ENCODE measurements at places on chromosomes 7 and 10.

- no peak for DNase-seq
These were observed 223.6 kb downstream of the TNS3 start for GRCh38 chr7:47358357-47358756.

DNA sequence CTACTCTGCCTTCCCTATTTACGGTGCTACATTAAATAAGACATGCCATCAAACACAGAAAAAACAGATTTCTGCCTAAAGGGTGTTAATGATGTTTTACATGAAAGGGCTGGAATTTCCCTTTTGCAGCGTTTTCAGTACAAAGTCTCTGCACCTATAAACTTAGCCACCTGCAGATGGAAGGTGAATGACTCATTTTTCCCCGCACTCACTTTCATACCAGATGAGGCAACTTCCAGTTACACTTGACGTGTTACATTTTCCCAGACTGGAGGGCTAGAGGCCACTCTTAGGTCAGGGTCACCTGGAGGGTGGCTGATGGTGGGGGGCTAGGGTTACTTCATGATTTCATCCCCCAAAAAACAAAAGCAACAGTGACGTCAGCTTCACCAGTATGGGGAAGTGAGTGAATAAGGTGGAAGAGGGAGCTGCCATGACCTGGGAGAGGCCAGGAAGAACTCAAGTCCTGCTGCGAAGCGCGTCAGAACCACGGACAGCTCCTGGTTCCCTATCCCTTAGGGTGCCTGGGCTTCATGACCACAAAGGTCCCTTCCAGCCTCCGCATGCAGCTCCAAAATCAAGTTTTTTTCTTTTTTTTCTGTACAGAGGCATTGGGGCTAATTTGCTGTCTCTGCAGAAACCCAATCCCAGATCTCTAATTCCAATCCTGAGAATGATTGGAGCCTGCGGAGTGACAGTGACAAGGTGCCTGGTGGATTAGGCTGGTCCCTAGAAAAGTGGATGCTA, 94.0 kb downstream of the ADARB2 start:
- DNase-seq: no peak

DNA sequence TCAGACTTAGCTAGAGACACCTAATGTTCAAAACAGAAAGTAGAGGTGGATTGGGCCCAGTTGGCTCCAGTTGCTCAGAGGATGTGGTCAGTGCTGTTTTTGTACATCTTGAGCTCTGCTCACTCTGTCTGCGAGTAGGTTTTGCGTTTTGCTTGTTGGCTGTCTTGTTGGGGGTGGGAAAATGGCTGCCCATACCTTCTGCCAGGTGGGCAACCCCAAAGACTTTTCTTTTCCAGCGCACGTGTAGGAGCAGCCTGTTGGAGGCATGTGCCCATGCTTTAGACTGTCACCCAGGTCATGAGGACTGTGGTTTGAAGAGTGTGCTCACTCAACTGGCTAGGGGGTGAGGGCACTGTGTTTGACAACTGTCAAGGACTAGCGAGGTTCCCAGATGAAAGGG, 73.9 kb downstream of the KAT6B start:
- DNase-seq: no peak

DNA sequence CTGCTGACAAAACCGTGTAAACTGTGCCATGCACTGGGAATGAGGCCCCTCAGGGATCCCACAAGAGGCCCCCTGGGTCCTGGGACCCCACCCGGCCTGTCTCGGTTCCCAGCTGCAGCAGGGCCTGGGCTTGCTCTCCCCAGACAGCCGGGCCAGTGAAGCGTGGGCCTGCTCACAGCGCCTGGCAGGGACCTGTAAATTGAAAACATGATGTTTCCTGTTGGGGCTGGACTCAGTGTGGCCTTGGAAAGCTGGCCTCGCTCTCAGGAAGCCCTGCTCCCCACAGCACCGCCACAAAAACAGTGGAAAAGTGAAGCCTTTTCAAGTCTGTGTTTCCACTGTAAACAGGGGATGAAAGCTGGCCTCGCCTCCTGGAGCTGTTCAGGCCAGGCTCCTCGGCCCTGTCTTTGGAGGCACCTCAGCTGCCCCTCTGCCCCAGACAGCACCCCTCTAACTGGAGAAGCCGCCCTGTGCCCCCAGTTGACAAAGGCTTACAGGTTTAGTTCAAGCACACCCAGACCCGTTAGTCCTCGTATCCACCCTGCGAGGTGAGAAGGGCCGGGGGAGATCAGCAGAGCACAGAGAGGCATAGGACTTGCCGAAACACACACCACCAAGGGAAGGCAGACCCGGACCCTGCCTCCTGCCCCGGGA, 108.3 kb downstream of the ZMIZ1 start:
- DNase-seq: no peak

DNA sequence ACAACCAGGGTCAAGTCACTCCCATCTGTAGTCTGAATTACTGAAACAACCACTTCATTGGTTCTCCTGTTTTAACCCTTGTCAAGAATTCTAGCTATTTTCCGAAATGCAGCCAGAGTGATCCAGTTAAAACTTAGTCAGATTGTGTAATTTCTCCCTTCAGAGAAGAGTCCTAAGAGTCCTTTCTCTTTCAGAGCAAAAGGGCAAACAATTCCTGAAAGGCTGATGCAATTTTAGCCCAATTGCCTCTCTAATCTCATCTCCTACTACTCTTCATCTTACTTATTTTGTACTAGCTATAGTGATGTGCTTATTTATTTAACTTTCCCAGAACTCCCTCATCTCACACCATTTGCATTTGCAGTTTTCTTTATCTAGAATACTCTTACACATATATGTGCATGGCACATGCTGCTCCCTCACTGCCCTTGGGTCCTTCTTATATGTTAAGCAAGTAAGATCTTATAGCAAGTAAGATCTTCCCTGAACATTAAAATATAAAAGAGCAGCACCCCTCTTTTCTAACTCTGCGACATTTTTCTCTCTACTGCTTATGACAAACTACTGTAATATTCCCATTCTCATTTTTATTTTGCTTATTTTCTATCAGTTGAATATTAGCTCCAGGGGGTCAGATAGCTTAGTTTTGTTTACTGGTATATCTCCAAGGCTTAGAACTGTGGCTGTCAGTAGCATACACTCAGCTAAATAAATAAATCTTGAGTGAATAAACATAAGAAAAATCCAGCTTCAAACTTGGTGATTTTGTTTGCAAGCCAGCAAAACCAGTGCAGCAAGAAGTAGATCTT, 44.6 kb downstream of the HGF start:
- DNase-seq: no peak

GRCh38 chr10:102475451-102476040, 24.2 kb upstream of the C10orf95 start:
- no peak for DNase-seq

DNA sequence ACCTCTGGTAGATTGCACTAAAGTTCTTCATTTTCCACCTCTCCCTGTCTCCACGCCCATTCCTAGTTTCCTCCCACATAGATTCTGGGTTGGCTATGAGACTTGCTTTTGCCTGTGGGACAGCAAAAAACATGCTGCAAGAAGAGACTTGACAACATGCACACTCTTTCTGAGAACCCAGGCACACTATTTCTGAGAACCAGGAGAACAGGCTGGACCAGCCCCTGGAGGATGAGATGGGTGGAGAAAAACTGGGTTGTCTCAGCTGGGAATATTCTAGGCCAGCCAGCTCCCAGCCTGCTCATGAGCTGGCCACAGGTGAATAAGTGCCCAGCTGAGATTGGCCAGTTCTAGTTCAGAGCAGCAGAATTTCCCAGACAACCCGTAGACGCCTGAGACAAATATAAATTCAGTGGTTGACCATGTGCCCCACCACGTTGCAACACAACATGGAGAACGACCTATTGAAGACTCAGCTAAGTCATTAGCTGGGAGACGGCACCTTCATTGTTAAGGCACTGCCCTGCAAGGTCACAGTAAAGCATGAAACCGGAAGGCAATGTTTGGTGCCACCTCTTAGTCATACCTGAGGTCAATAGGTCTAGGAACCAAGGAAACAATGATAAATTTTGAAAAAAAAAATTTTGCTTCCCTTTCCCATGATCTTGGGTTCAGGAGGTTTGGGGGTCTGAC, 92.7 kb upstream of the AKR1E2 start:
- DNase-seq: no peak

GRCh38 chr10:727162-727790, 37.8 kb upstream of the DIP2C start:
- no peak for DNase-seq

DNA sequence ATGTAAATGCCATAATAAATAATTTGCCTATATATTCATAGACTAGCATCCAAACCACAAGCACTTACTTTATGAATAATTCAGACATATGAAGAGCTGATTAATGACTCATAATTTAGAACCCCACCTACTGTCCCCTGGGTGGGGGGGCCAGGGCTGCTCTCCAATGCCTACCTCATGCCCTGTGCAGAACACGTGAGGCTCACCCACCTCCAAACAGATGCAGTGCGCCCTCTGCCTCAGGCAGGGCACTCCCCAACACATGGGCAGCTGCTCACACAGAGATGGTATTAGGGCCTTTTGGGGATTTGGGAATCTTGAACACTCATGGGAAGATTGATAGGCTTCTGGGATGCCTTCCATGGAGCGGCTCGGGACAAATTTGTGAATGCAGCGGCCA, 75.1 kb upstream of the INSIG1 start:
- no peak for DNase-seq

DNA sequence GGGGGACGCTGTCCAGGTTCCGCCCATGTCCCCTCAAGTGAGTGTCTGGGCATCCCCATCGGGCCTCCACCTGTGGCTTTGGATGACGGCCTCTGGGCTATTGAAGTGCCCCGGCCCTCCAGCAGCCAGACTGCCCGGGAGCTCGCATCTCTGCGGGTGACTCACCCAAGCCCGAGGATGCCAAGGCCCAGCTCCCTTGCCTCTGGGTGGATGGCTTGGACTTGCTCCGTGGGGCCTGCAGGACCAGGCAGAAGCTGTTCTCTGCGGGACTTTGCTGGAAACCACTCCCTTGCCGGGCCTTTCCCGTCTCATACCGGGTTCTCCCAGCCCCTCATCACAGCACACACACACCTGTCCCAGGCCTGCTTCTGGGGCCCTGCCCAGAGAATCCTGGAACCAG, 22.4 kb downstream of the DPYSL4 start:
- no peak for DNase-seq

DNA sequence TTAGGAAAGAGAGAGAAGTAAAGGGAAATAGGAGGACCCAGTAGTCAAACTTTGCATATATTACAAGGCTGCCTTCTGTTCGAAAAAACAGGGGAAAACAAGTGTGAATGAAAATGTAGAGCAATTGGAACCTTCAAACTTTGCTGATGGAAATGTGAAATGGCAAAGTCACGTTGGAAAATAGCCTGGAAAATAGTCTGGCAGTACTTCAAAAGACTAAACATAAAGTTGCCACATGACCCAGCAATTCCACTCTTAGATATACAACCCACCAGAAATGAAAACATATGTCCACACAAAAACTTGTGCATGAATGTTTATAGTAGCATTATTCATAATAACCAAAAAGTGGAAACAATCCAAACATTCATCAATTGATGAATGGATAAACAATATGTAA, 78.6 kb upstream of the IFRD1 start:
- DNase-seq: no peak

- DNase-seq: no peak
These were observed 199.2 kb downstream of the TFEC start for GRCh38 chr7:115831371-115831770.

DNA sequence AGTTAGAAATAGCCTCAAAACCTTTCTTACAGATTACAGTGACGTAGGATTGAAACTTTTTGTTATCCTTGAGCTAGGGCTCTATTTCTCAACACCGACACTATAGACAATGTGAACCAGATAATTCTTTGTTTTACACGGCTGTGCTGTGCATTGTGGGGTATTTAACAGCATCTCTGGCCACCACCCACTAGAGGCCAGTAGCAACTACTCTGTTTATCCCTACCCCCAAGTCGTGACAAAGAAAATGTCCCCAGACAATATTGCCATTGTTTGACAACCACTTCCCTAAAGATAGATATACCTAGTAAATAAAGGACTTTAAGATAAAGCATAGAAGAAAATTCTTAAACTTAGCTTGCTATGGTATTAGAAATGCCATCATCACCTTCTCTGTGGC, 359.6 kb downstream of the ARL4A start:
- no peak for DNase-seq

GRCh38 chr10:101018600-101019439, 12.1 kb downstream of the PDZD7 start:
- DNase-seq: no peak

- no peak for DNase-seq
These were observed 45.3 kb downstream of the BZW2 start for GRCh38 chr7:16691241-16691640.

- no peak for DNase-seq
These were observed 23.1 kb downstream of the KCNH2 start for GRCh38 chr7:150954986-150955518.

DNA sequence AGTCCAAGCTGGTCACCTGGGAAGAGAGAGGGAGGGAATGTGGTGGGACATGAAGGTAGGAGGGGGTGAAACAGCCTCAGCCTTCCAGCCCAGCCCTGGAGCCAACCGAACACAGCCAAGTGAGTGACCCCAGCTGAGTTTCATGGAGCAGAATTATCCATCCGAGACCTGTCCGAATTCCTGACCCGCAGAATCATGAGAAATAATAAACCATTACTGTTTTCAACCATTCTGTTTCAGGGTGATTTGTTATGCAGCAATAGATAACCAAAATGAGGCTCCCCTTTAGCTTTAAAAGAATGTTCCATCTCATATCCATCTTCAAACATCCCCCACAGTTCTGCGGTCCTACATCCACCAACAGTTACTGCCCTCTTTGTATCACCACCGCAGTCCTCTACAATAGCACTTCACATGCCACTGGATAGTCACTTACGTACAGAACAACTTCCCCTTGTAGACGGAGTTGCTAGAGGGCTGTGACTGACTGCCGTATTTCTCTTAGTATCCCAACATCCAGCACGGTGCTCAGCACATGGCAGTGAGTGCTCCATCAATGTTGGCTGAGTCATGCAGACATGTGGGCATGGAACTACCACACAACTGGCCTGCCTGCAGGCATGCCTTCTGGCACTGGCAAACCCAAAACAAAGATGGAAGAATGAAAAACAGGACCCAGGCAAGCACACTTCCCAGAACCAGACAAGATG, 18.5 kb downstream of the KIAA1549 start:
- DNase-seq: no peak

DNA sequence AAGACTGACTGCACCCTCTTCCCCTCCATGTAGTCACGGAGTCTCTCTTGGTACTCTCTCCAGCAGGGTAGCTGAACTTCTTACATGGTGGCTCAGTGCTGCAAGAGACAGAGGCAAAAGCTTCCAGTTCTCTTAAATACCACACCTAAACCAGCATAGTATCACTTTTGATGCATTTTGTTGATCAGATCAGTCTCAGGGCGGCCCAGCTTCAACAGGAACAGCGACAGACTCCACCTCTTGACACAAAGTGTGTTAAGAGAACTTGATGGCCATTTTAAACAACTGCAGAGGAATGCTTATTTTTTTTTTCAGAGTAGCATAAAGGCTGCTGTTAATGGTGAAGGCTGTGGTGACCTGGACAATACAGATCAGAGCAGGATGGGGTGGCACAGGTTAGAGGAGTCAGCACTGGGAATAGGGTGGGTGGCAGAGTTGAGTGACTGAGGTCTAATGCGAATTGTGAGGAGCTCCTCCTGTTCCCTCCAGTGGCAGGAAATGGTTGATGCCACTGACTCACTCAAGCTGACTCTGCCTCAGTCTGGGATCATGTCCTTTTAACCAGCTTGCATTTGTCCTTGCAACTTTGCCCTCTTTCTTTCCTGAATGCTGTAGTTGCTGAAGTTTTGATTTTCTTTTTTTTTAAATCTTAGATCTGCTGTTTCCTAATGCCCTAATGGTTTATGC, 17.3 kb downstream of the MGAM start:
- DNase-seq: no peak
